ENCODE measurements at places on chromosomes 7 and 10.

DNA sequence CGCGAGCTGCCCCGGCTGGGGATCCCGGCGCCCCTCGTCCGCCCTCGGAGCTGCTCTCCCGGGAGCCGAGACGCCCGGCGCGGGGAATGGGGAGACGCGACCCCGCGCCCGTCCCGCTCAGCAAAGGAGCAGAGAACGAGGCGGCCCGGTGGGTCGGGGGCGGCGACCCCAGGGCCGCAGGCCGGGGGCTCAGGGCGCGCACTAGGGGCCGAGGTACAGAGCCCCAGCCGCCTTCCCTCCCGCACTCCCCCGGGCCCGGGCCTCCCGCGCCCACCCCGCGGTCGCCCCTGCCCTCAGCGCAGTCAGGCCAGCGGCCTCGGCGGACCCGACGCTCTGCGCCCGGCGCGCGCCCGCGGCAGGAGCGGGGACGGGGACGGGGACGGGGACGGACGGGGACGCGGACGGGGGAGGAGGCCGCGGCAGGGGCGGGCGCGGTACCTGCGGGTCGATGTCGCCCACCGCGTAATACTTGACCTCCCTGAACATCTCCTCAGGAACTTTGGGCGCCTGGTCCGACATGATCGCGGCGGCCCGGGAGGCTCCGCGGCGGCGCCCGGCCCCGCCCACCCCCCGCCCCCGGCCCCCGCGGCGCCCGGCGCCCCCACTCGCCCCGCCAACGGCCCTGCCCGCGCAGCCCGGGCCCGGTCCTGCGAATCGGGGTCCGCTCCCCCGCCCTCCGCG, 373 bp downstream of the PAXIP1 start:
- DNase-seq = no peak

- DNase-seq = no peak
Observed at GRCh38 chr10:67935223-67935622, 50.8 kb downstream of the SIRT1 start.

- DNase-seq = no peak
Observed at GRCh38 chr7:112124061-112124766, 82.0 kb downstream of the DOCK4 start.

DNA sequence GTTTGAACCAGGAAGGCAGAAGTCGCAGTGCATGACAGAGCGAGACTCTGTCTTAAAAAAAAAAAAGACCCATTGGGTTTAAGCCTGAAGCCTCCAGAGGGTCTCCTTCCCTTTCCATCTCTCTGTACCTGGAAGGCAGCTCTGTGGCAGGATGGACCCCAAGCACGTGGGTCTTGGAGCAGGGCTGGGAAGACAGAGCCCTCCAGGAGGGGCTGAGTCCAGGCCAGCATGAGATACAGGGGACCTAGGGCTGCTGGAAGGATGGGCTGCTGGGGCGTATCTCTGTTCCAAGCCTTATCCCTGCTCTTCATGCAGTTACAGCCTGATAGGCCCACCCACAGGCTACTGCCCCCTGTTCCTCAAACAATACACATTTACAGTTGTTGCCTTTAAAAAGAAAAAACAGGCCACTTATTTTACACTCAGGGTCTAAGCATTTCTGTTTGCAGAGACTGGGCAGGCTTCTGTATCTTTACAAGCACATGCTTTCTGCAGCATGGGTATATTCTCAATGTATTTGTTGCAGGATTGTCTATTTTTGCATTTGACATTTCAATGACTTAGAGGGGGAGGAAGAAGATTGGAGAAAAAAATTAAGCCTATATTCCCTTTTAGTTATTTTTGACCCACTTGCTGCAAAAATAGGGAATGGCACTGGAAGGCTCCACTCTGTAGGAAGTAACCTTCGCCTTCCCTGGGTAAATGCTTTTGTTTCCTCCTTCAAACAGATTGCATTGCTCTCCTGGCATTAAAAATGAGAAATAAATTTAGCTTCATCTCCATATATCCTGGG, 60.1 kb downstream of the FAM171A1 start:
- no peak for DNase-seq

DNA sequence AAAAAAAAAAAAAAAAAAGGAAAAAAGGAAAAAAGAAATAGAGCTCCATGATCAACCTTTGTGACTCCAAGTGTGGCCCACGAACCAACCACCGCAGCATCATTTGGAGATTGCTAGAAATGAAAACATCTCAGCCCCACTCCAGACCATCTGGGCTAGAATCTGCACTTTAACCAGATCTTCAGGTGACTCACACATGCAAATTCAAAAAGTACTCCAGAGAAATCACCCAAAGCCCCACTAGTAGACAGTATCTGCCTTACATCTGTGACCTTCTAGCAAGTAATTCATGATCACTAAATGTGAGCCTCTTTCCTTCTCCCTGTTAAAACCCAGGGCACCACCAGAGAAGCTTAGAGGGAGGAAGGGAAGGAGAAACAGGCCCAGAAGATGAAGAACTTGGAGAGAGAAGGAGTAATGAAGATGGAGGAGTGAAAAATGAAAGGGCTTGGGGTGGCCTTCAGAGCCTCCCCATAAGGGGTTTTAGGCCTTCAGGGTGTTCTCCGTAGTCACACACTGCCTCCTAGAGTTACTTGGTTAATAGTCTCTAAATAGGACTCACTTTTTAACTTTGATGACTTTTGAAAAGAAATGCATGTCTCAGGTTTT, 94.0 kb downstream of the SLC37A3 start:
- DNase-seq = no peak

DNA sequence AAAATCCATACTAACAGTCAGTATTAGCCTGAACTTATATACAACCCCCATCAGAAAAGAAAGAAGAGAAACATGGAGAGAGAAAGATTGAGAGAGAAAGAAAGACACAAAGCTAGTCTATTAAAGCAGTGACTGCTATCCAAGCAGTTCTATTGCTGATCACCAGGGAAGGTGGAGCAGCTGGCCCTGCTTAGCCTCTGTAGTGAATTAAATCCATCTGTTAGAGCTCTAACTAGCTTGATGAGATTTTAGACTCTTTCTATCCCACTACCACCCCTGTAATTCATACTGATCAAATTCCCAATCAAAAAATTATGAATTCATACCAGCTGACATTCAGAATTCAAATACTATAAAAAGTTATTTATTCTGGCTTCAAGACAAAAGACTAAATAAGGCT, 486.0 kb upstream of the LRRN3 start:
- no peak for DNase-seq

DNA sequence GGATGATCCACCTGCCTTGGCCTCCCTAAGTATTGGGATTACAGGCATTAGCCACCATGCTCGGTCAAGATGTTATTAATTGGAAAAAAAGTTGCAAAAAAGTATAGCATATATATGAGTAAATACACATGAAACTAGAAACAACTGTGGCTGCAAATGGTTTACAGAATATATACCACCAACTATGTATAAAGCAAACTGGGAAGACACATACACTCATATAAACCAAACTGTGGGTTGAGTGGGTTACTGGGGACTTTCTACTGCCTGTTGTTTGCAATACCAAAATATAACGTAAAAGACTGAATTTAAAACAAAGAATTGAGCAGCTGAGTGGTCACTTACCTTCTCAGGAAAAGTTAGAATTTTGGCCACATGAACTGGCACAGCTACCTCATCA, 8.1 kb downstream of the POLR3A start:
- DNase-seq = no peak

DNA sequence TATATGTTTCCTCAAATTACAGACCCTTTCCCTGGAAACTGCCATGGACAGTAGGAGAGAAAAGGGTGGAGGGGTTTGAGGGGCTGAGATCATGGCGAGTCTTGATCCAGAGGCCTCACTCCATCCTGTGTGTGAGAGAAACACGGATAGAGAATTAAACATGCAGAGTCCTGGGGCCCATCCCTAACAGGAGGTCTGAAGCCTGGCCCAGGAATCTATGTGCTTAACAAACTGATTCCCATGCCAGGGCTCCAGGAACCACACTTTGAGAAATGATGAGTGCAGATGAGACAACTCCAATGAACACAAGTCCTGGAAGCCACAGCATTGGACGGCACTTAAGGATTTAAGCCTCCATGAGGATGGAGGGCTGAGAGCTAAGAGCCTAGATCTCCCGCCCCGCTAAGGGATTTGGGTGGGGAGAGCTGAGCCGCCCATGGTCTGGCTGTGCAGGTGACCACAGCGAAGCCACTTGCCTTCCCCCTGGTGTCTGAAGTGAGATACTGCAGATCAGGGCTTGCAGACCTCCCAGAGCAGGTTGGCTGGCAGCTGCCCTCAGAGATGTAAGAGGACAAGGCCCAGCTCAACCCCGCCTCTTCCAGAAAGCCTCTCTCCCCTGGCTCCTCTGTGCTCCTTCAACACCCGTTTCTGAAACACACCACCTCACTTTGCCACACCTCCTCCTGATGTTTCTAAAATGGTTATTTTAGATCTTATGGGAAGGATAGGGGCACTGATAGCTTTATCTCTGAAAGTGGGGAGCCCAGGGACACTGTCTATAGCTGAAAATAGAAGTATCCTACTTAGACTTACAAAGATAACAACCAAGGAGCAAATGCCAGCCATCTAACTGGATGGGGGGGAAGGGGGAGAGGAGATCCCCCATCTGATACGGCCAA, 24.8 kb upstream of the EIF5AL1 start:
- DNase-seq = no peak

DNA sequence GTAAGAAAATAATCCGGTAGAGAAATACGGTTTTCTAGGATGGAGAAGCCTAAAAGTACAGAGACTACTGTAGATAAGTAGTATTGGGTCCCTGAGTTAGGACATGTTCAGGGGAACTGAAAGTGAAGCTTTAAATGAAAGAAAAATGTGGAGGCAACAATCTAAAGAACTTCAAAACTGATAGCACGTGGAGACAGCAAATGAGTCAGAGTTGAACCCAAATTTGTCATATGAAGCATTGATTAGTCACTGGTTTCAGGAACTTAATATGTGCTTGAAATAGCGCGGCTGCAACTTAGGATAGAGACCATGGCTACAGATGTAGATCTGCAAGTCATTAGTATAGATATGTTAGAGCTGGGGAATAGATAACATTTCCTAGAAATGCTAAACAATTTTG, 1138.6 kb upstream of the SORCS1 start:
- DNase-seq = no peak

DNA sequence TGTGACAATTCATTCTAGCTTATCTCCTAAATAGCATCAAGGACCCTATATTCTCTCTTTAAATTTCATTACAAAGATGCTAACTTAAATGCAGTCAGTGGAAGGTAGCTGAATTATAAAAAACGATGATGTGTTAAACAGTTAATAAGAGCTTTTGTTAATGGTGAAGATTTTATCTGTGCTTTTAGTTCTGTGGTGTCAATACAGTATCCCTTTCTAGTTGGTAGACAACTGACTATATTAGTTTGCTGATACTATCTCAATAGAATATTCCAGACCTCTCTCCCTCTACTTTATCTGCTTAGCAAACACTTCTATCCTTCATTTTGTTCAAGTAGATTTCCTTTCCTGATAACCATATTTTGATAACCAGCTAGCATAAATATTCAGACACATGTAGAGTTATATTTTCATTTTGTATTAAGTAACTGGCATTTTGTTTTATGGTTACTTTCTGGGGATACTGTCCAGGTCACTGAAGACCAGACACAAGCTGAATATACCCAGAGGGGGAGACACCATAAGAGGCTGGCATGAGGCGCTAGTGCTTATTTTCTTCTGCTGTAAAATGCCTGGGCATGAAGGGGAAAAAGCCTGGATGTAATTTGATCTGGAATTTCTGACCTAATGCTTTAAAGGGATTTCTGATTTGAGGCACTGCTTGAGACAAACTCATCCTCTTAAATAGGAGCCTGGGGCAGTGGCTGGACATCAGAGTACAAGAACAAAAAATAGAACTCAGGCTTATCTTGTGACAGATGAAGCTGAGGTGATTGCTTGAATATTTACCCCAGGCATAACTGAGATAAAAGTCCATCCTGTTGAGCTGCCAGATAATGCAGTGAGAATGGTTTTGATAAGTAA, 197.5 kb downstream of the MALRD1 start:
- DNase-seq = no peak

- no peak for DNase-seq
Observed at GRCh38 chr10:69961881-69962745, 90.5 kb upstream of the MACROH2A2 start.

GRCh38 chr7:30281263-30281662, 3.1 kb upstream of the ZNRF2 start:
- DNase-seq = no peak

DNA sequence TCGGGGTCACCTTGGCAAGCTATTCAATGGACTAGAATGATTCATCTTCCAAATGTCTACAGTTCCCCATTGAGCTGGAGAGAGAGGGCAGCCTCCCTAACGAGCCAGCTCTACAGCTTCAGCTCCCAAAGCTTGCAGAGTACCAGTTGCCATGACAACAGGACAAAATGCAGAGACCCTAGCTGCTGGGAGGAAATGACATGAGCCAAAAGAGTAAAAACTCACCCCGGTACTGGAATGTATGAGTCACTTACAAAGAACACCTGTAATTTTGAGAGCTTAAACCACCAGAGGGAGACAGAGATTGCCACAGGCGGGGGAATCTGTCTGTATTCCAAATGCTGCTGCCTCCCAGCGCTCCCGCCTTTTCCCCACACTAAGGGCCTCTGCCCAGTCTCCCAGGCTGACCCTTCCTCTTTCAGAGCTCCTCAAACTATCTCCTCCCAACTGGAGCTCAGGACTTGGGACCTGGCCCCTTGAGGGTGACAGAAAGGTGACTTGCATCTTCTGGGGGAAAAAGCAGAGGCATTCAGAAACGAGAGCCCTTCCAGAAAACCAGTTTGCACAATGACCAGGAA, 95.5 kb downstream of the CUL2 start:
- peak; percentile 4 for DNase-seq

- DNase-seq = no peak
Observed at GRCh38 chr10:110686949-110687348, 42.8 kb downstream of the RBM20 start.

- DNase-seq = no peak
Observed at GRCh38 chr10:127198721-127199120, 2.3 kb upstream of the INSYN2A start.
